Vagina (tissue), 2 donors: ENCODE measurements at places on chromosomes 6 and 20. TPM values are rescaled to one million over a fixed set of nuclear protein-coding genes. Genes with fewer than 3 reads are reported as not detected.

RBM24 gene
- 2.7 TPM for total RNA-seq

GRCh38 chr6:169263836-169264608, 10.4 kb upstream of the THBS2 start:
- H3K27ac ChIP-seq: no peak overlapping the region
- no peak for DNase-seq
- peaks cover 12% of the 10 kb centered on the region for H3K4me1 ChIP-seq
- no peak overlapping the region for H3K4me3 ChIP-seq
- no peaks in the 10 kb centered on the region for H3K36me3 ChIP-seq

DNA sequence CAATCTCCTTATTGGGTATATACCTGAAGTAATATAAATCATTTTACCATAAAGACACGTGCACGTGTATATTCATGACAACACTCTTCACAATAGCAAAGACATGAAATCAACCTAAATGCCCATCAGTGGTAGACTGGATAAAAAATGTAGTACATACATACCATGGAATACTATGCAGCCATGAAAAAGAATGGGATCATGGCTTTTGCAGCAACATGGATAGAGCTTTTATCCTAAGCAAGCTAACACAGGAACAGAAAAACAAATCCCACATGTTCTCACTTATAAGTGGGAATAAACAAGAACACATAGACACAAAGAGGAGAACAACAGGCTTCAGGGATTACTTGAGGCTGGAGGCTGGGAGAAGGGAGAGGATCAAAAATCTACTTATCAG, 208.3 kb upstream of the QKI start:
- no peak for DNase-seq
- no peak overlapping the region for H3K27ac ChIP-seq
- H3K4me1 ChIP-seq: no peaks in the 10 kb centered on the region
- no peak overlapping the region for H3K4me3 ChIP-seq
- H3K36me3 ChIP-seq: no peaks in the 10 kb centered on the region

GRCh38 chr6:151179321-151179720, 60.4 kb upstream of the AKAP12 start:
- no peak overlapping the region for H3K4me3 ChIP-seq
- DNase-seq: no peak

- H3K27me3 ChIP-seq: no peaks in the 10 kb centered on the region
- DNase-seq: peak; percentile 25
- H3K4me3 ChIP-seq: no peak overlapping the region
- H3K4me1 ChIP-seq: peaks cover 6% of the 10 kb centered on the region
- no peak overlapping the region for H3K27ac ChIP-seq
Measured at GRCh38 chr6:158686791-158687381, 37.0 kb downstream of the SYTL3 start.

CYP39A1 gene
- total RNA-seq: 5.4 TPM

DNA sequence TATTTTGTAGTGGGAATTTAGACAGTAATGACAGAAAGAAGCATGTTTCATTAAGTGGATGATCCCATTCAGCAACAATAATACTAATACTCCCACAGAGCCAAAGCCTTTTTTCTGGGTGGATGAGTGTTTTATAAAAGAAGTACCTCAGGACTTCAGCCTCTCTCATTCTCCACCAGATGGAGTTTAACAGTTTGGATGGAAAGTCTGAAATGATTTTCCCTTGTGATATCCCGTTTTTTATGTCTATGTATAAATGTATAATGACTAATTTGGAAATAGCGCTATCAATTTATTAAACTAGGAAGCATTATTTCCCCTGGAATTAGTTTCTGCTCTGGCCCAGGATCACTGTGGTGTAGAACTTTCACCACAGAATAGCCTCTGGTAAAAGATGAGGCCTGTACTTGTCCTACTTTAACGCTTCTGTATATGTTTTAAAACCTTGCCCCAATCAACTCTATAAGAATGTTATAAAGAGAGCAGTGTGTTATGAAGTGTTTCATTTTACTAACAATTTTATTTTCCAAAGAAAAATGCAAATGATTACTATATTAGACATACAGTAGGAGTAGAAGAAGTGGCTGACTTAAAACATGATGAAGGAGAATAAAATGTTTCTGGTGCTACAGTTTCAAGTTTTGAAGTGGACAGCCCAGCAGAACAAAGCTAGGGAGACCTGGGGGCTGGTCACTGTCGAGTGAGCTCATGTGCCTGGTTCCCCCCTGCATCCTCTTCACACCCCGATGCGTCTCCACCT, 135.6 kb downstream of the HIVEP1 start:
- H3K4me1 ChIP-seq: no peaks in the 10 kb centered on the region
- DNase-seq: no peak
- no peak overlapping the region for H3K27ac ChIP-seq
- H3K27me3 ChIP-seq: no peaks in the 10 kb centered on the region

- H3K4me3 ChIP-seq: no peak overlapping the region
- no peaks in the 10 kb centered on the region for H3K36me3 ChIP-seq
- H3K27ac ChIP-seq: no peak overlapping the region
- no peaks in the 10 kb centered on the region for H3K27me3 ChIP-seq
- peaks cover 23% of the 10 kb centered on the region for H3K4me1 ChIP-seq
Measured at GRCh38 chr6:13769655-13770053, 44.7 kb downstream of the MCUR1 start.

LGSN gene
- not detected for total RNA-seq

- no peaks in the 10 kb centered on the region for H3K36me3 ChIP-seq
- no peaks in the 10 kb centered on the region for H3K27me3 ChIP-seq
- H3K4me3 ChIP-seq: peak overlapping the region; percentile 85
Measured at GRCh38 chr6:79076160-79076559, 1.9 kb downstream of the PHIP start.

GRCh38 chr6:163708466-163708865, 293.9 kb downstream of the QKI start:
- peaks cover 44% of the 10 kb centered on the region for H3K4me1 ChIP-seq
- H3K27ac ChIP-seq: no peak overlapping the region
- H3K4me3 ChIP-seq: no peak overlapping the region
- no peaks in the 10 kb centered on the region for H3K27me3 ChIP-seq

DNA sequence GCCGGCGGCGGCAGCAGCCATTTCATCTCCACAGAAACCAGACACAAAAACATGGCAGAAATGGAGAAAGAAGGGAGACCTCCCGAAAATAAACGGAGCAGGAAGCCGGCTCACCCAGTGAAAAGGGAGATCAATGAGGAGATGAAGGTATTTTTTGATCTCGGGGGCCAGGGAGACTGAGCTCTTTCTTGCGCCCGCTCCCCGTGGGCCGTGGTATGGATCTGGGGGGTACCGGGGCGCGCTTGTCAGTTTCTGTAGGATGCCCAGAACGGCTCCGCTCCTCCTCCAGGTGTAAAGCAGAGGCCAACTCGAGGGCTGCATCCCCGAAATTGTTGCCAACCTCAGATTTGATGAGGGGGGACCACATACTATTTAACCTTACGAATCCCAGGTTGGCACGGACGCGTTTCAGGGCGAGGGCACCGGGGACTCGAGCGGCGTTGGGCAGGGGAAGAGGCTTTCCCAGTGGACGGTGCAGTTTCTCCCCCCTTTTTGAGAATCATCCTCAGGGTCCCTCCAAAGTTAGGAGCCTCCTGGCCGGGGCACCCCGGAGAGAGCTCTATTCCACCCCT, 735 bp downstream of the SOBP start:
- no peaks in the 10 kb centered on the region for H3K27me3 ChIP-seq
- peaks cover 35% of the 10 kb centered on the region for H3K4me1 ChIP-seq
- no peak for DNase-seq

ADGRG6 gene
- total RNA-seq: 22.6 TPM

DNA sequence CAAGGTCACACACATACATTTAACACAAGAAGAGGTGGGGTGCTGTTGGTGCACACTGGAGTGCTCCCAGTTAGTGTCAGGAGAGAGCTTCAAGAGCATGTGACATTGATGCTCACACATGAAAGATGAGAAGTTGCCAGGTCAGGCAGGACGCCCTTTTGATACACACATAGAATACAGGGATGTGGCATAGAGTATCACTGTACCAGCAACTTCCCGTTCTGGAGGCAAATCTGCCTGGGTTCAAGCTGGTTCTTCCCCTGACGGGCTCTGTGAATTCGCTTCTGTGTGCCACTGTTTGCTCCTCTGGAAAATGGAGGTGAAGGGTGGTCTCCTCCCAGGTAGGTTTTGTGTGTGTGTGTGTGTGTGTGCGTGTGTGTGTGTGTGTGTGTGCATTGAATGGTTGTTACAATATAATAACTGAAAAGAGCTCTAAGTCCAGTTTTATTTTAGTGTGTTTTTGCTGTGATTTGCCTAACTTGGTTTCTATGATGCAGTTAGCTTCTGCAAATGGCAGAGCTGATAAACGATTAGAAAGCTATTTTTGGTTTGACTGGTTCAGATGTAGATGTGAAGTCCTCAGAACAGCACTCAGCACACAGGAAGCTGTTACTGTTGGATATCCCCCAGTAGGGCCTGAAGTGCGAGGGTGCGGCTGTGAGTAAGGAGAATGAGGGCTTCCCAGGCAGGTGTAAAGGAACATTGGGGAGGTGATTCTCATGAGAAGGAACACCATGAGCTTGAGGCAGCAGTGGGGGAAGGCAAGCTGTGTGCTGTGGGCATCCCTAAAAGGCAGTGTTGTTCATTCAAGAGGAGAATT, 53.4 kb downstream of the HIVEP1 start:
- peaks cover 19% of the 10 kb centered on the region for H3K4me1 ChIP-seq
- no peaks in the 10 kb centered on the region for H3K36me3 ChIP-seq
- H3K4me3 ChIP-seq: no peak overlapping the region
- DNase-seq: no peak

DNA sequence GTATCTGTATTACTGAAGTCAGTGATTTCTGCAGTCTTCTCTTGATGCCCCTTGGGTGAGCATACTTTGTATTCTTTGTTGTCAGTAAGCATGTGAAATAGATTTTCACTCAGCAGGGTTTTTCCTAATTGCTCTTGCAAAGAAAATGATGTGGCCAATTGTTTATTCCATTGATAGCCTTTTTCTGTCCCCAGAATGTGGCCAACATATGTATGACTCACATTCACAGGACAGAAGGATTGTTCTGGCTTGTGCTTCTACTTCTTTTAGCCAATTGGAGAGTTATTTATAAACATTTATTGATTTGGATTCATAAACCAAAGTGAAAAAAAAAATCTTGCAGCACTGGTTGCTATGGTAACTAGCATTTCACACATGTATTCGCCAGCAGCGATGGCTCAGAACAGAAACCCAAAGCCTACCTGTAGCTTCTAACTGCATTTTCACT, 54.4 kb upstream of the RBM24 start:
- DNase-seq: no peak
- H3K36me3 ChIP-seq: no peaks in the 10 kb centered on the region
- H3K4me3 ChIP-seq: no peak overlapping the region
- no peak overlapping the region for H3K27ac ChIP-seq

DNA sequence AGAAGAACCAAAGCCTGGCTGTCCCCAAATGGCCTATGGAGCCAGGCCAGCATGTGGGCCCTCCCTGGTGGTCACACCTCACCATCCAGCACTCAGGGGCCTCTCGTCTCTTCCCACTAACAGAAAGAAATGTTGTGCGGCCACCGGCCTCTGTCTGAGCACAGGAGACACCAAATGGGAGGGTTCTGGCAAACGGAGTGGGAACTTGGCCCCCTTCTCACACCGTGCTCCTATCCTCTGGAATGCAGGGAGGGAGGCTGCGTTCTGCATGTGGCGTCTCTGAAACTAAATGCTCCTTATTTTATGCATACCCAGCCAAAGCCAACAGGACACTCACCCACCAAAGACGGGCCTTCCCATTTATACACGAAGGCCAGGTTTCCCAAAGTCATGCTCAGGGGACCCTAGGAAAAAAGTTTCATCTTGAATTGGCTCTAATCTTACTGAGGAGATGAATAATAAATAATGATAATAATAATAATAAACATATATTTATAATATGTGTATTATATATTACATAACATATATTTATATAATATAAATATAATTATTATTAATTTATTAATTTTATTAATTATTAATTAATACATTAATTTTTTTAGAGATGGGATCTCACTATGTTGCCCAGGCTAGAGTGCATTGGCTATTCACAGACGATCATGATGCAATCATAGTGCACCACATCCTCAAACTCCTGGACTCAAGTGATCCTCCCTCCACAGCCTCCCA, 102.4 kb downstream of the FOXF2 start:
- no peaks in the 10 kb centered on the region for H3K36me3 ChIP-seq
- H3K27me3 ChIP-seq: no peaks in the 10 kb centered on the region
- no peak overlapping the region for H3K27ac ChIP-seq
- DNase-seq: no peak
- no peaks in the 10 kb centered on the region for H3K4me1 ChIP-seq
- H3K4me3 ChIP-seq: no peak overlapping the region

- no peak overlapping the region for H3K27ac ChIP-seq
- no peak overlapping the region for H3K4me3 ChIP-seq
- no peaks in the 10 kb centered on the region for H3K27me3 ChIP-seq
Measured at GRCh38 chr6:53584726-53585125, 39.8 kb upstream of the GCLC start.

GRCh38 chr6:22980446-22980845, 411.1 kb downstream of the HDGFL1 start:
- DNase-seq: no peak
- no peaks in the 10 kb centered on the region for H3K4me1 ChIP-seq
- H3K4me3 ChIP-seq: no peak overlapping the region
- no peak overlapping the region for H3K27ac ChIP-seq

MOXD1 gene
- total RNA-seq: 16.0 TPM

BACH2 gene
- total RNA-seq: 6.4 TPM

SERPINB1 gene
- 38.1 TPM for total RNA-seq

GRCh38 chr6:54427396-54427937, 119.2 kb downstream of the TINAG start:
- no peaks in the 10 kb centered on the region for H3K27me3 ChIP-seq
- no peak for DNase-seq
- H3K4me1 ChIP-seq: no peaks in the 10 kb centered on the region
- H3K4me3 ChIP-seq: no peak overlapping the region
- H3K36me3 ChIP-seq: no peaks in the 10 kb centered on the region

CENPW gene
- total RNA-seq: 6.4 TPM

GRCh38 chr20:19185083-19185482, 27.4 kb upstream of the SLC24A3 start:
- H3K36me3 ChIP-seq: no peaks in the 10 kb centered on the region
- DNase-seq: no peak
- no peak overlapping the region for H3K4me3 ChIP-seq
- H3K27me3 ChIP-seq: no peaks in the 10 kb centered on the region
- H3K27ac ChIP-seq: no peak overlapping the region
- H3K4me1 ChIP-seq: no peaks in the 10 kb centered on the region

GRCh38 chr6:73636048-73636447, 17.7 kb downstream of the SLC17A5 start:
- no peaks in the 10 kb centered on the region for H3K4me1 ChIP-seq
- H3K27me3 ChIP-seq: no peaks in the 10 kb centered on the region
- DNase-seq: no peak
- no peak overlapping the region for H3K4me3 ChIP-seq
- H3K27ac ChIP-seq: no peak overlapping the region
- H3K36me3 ChIP-seq: no peaks in the 10 kb centered on the region

- H3K36me3 ChIP-seq: no peaks in the 10 kb centered on the region
- no peak overlapping the region for H3K27ac ChIP-seq
Measured at GRCh38 chr20:6580486-6580885, 187.0 kb upstream of the BMP2 start.

DNA sequence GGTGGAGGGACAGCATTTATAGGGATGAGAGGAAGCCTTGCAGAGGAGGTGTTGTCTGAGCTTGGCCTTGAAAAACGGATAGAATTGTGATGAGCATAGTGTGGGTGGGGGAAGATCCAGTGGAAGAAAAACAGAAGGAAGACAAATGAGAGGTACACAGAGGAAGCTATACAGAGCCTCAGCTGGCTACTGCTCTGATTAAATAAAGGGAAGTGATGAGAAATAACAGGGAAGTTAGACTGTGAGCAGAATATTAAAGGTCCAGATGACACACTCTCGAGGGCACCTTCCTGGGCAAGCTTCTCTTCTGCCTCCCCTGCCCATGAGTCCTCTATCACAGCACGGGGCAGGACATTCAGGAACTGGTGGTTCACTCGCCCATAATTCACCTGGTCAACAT, 182.3 kb downstream of the KIF16B start:
- H3K4me1 ChIP-seq: no peaks in the 10 kb centered on the region
- H3K4me3 ChIP-seq: no peak overlapping the region
- no peak overlapping the region for H3K27ac ChIP-seq
- DNase-seq: no peak
- H3K36me3 ChIP-seq: no peaks in the 10 kb centered on the region
